D341Med (cell line): ENCODE measurements at places on chromosomes 6 and 20.

DNA sequence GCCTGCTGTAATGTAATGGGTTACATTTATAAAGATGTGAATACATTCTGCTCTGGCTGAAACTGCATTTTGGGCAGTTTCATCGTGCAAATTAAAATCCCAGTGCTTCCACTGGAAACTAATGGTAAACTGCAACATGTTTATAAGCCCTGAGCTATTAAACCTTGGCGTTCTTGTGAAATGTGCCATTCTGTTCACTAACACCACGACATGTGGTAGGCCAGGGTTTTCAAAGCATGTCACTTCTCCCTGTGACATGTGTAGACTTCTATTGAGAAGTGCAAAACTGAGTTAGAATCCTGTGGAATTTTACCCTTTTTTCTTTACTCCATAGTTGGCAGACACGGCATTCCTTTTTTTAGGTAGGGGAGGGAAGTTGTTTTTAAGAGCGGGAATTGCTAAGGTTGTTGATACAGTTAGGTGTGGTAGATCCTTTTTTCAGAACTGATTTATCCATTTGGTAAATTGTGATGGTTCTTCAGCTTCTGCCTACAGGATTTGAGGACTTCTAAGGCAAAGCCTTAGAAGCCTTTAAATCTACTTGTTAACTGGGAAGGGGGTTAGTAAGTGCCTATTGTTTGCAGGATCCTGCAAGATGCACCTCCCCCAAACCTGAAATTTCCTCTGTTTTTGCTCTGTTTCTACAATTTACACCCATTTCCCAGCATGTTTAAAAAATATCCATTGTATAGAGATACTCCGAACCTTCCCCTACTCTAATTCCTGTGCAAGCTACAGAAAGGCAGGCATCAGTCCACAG lies 4.2 kb downstream of the SASH1 start:
- DNase-seq: no peak

GRCh38 chr20:63534831-63535651 lies 2.1 kb downstream of the PTK6 start:
- no peak for DNase-seq

GRCh38 chr6:44154067-44154466 lies 4.6 kb upstream of the CAPN11 start:
- DNase-seq: no peak

DNA sequence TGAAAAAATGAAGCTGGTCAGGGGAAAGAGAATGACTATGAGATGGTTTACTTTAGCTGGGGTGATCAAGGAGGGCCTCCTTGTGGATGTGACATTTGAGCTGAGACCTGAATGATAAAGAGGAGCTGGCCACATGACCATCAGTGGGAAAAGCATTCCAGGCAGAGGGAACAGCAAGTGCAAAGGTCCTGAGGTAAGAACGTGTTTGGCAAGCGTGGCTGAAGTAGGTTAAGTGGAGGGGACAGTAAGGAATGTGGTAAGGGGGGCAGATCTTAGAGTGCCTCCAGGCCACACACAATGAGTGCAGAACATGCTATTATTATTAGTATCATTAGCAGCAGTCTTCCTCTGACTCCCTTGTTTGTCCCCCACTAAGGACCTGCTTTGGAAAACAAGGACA lies 92.6 kb downstream of the KCNB1 start:
- DNase-seq: no peak

GRCh38 chr6:132789396-132789776 lies 9.1 kb downstream of the SLC18B1 start:
- DNase-seq: no peak

DNA sequence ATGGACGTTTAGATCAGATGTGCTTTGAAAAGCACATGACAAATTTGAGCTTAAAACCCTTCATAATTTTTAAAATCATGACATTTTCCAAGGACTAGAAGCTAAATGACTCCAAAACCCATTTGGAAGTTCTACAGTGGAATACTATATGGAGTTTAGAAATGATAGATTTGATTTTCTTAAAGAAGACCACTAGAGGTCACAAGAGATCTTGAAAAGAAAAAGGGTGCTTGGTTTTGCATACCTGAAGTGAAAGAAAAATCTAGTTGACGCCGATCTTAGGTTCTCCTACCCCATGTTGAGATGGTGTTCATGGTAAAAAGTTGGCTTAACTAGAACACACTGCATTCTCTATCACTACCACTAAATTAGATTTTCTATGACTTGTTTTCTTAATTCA lies 31.5 kb downstream of the CFAP61 start:
- peak; percentile 46 for DNase-seq

DNA sequence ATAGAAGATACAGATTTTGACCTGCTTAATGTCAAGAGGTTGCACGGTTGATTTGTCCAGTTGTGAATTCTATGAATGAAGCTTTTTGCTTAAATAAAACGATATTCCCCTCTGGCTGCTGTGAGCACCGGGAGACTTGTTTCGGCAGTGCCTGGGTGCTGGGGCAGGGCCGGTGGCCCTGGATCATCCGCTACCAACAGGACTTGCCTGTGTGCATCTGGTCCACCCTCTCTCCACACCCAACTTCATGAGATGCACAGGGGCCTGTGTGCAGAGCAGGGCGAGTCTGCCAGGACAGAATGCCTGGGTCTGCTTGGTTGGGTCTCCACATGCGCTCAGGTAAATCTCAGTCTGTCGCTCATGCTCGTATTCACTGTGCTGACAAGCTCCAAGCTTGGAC lies 65.5 kb downstream of the TSHZ2 start:
- DNase-seq: no peak

GRCh38 chr6:131070061-131070460 lies 7.0 kb upstream of the EPB41L2 start:
- no peak for DNase-seq
